ENCODE measurements at places on chromosomes 7 and 10.

GRCh38 chr10:49099046-49099445 is 16.3 kb downstream of the VSTM4 start:
- DNase-seq: no peak

DNA sequence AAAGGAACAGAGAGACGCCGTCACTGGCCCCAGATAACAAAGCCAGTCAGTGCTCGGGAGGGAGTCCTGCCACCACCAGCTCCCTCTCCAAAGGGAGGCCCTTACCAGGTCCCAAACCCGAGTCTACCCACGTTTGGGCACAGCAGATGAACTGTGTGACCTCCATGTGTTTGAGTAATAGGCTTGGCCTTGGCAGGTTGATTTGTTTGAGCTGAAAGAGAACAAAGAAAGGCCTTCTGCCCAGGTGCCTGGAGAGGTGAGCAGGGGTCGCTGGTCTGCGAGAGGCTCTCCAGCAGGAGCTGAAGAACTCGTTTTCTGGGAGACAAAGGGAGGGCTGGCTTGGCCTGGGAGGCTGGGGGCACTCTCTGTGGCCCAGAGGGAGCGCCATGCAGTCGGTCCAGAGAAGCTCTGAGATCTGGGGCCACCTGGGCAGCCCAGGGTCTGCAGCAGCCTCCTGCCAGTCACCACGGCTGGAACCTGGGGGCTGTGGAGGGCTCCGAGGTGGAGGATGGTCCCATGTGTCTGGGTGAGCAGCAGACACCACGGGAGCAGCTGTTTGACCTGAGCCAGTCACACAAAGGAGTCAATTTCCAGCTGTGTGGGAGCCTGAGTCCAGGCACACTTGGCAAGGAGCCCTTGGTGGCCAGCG is 99.7 kb downstream of the PAXIP1 start:
- DNase-seq: no peak

DNA sequence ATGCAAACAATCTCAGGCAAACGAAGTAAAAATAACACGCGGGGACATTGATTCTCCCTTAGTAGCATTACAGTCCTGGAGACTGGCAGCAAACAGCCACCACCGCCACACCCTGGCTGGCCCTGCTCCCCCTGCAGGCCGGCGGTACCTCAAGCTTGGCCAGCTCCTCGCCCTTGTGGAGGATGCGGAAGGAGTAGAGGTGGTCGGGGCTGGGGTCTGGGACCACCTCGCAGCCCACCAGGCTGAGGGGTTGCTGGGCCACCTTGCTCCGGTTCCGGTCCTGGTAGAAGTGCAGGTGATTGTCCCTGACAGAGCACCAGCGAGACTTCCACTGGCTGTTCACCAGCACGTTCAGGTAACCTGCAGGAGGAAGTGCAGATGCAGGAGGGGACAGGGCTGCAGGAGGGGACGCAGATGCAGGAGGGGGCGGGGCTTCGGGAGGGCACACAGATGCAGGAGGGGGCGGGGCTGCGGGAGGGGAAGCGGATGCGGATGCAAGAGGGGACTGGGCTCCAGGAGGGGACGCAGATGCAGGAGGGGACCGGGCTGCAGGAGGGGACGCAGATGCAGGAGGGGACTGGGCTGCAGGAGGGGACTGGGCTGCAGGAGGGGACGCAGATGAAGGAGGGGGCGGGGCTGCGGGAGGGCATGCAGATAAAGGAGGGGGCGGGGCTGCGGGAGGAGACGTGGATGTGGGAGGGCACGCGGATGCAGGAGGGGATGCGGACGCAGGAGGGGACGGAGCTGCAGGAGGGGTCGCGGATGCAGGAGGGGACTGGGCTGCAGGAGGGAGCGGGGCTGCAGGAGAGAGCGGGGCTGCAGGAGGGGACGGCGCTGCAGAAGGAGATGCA is 65.7 kb downstream of the VWA2 start:
- no peak for DNase-seq

DNA sequence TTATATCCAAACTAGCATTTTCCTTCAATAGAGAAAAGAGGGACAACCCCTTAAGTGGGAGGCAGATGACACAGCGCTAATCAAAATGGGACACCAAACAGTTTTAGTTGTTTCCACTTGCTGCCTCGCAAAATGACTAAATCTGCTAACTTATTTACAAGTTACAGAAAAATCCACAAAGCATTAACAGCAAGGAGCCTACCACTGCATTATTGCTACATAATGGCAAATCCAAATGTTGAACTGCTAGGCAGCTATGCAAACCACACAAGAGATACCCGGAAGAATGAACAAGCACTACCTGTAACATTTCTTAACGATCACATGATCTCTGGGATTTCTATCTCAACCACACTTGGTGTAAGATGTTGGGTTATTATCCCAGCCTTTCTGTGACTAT is 96.7 kb downstream of the SFMBT2 start:
- DNase-seq: no peak

DNA sequence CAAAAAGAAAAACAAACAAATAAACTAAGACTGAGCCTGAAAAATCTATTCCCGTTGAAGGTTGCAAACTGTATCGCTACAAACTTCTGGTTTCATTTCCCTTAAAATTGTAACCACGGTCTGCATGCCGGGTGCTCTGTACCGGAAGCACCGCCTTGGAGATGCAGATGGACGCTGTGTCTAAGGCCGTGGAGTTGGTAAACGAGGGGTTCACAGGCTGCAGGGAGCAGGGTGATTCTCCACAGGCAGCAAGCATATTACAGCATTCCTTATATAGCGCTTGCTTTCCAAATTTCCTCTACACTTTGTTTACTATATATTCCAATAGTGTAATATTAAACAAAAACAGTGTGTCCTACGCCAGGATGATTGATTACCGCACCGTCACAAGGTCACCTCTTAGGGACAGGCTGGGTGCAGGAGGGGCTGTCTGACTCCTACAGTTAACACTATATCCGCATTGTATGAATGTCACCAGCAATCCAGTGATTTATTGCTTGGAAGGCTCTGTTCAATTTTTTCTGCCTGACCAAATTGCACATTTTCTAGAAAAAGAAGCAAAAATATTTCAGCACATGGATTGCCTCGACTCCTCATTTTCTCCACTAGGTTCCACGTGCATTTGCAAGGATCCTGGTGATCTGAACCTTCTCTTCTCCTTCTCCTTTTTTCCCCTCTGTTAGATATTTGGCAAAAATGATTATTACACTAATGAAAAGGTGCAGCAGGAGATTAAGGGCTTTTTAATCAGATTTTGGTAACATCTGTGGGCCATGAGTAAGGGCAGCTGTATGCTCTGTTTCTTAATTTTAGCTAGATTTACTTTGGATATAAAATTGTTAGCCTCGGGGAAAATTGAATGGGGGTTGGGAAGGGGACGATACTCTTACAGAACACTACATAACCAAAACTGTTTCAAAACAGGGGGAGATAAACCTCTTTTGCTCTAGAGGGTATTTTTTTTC is 325.8 kb upstream of the MGMT start:
- DNase-seq: no peak

DNA sequence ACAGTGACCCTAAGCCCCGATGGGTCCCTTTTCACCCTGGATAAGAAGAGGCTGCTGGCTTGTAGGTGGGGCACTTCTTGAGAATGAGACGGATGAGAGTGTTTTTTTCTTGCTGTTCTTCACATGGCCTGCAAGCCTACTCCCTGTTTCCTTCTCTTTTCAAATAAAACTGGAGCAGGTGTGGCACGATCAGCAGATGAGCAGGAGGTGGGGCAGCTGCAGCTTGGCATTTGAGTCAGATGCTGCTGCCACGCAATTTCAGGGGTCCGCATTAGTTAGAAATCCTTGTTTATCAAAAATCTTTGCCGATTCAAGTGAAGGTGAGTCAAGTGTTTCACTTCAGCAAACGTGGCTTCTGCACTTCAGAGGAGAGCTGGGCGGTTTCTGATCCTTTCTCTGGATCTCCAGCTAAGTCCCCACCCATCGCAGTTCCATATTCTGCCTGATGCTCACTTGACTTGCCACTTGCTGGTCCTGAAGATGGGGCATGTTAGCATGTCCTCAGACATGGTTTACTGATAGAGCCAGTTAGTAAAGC is 20.8 kb downstream of the WDFY4 start:
- no peak for DNase-seq

DNA sequence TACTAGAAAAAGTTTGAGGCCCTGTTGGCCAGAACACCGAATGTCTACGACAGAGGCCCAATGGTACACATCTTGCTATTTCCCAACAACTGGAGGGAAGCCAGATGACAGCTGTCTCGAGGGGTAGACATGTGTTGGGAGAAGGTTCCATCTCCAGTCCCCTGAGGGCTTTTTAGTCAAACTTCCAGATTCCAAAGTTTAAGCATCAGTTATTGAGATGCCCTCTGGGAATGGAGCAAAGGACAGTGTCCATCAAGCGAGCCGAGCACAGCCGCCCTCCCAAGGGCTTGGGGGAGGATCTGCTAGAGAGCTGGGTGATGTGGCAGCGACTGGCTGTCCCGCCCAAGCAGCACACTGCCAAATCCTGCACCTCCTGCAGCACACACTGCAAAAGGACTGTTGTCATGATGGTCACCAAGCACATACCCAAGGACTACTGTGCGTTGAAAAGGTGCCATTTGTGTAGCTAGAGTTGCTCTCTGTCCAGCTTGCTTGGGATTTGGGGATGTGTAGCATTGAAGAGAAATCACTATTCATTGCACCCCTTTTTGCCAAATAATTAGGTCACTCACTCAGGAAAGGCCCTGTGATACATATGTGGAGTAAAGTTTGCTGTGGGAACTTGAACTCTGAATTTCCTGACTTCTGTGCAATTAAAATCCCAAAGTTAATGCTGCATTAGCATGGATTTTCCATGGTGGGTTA is 164.6 kb downstream of the TRIL start:
- DNase-seq: no peak

DNA sequence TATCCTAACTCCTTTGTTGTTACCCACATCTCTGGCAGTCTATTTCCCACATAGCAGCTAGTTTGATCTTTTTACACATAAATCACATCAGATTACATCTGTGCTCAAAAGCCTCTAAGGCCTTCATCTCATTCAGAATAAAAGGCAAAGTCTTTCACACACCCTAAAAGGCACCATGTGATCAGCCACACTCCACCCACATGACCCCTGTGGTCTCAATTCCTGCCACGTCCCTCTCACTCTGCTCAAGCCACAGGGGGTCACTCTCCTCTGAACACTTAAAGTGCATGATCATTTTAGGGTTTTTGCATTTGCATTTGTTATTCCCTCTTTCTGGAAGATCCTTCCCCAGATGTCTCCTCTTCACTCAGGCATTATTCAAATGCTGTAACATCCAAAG is 30.8 kb downstream of the ELAPOR2 start:
- no peak for DNase-seq

GRCh38 chr7:37674531-37674930 is 9.0 kb upstream of the GPR141 start:
- no peak for DNase-seq

- no peak for DNase-seq
These were observed 92.9 kb downstream of the IPMK start for GRCh38 chr10:58174831-58175230.

DNA sequence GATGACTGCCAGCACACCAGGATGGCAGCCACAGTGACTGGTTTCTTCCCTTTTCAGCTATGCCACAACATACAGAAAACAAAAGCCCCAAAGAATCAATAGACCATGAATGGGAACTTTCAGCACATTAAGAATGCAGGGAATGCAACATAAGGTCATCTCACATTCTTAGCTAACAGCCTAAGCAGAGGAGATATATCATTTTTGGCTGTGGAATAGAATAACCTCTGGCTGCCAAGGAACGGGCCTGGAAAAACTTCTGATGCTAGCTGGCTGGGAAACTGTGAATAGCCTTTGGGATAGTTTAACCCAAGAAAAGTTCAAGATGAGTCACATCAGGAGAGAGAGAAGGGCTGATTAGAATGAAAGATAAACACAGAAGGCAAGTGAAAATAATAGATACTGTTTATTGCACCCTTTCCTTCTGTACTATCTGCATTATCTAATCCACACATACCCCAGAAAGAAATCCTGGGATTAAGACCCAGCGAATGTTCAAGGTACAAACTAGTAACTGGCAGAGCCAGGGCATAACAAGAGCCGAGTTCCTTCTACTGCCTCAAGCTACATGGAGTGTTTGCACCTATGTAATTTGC is 169.2 kb downstream of the SEMA3A start:
- peak; percentile 98 for DNase-seq

DNA sequence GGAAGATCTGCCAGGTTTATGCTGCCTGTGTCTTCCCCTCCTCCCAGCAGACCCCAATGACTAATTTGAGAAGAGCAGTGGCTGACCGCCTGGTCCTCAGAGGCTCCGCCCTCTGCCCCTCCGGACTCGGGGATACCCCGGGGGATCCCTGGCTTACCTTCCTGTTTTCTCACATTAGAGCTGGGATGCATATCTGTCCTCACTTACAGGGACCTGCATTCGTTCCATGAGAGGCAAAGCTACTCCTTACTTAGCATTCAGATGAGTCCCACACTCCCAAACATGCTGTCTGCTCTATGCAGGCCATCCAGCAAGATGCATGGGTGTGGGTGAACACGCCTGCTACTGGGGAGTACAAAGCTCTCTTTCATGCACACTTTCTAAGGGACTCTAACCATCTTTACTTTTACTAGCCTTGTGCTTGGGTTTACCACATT is 24.0 kb downstream of the VOPP1 start:
- no peak for DNase-seq

DNA sequence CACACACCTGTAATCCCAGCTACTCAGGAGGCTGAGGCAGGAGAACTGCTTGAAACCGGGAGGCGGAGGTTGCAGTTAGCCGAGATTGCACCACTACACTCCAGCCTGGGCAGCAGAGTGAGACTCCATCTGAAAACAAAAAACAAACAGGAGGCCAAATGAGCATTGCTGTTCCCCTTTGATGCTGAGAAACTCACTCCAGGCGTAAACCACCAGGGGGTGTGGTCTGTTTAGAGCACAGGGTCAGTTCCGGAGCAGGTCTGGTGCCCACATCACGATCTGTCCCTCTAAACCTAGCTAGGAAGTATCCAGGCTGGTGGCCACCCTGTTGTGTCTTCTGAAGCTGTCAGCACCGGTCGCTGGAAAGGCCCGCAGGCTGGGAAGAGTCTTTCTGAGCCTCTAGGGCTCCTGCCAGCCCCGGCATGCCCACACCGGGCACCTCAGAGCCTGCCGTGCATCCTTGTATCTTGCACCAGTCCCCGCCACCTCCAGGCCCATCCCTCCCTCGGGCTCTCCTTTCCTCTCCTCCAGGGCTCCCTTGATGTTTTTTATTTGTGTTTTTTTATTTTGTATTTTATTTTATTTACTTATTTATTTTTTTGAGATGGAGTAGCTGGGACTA is 66.3 kb upstream of the SH2B2 start:
- DNase-seq: no peak

GRCh38 chr10:129446183-129446581 is 20.9 kb upstream of the MGMT start:
- DNase-seq: no peak

GRCh38 chr7:153640586-153640985 is 411.6 kb upstream of the DPP6 start:
- DNase-seq: no peak

DNA sequence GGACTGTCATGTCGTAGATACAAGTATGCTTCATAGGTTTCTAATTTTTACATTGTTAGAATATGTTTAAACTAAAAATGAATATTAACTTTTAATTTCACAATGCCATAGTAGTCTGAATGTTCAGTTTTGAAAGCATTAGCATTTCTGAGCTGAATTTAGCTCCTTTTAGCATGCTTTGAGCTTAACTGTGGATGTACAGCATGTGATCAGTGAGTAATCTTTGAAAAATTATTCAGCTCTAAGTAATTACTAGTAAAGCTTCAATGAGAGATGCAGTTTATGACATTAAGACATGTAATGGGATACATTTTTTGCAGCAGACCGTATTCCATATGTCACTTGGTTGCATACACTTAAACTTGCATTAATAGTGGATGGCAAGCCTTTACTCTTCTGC is 114.1 kb upstream of the WNT16 start:
- DNase-seq: no peak
